ENCODE measurements at places on chromosomes 7 and 10. TPM values are rescaled to one million over a fixed set of nuclear protein-coding genes. Genes with fewer than 3 reads are reported as not detected.

DNA sequence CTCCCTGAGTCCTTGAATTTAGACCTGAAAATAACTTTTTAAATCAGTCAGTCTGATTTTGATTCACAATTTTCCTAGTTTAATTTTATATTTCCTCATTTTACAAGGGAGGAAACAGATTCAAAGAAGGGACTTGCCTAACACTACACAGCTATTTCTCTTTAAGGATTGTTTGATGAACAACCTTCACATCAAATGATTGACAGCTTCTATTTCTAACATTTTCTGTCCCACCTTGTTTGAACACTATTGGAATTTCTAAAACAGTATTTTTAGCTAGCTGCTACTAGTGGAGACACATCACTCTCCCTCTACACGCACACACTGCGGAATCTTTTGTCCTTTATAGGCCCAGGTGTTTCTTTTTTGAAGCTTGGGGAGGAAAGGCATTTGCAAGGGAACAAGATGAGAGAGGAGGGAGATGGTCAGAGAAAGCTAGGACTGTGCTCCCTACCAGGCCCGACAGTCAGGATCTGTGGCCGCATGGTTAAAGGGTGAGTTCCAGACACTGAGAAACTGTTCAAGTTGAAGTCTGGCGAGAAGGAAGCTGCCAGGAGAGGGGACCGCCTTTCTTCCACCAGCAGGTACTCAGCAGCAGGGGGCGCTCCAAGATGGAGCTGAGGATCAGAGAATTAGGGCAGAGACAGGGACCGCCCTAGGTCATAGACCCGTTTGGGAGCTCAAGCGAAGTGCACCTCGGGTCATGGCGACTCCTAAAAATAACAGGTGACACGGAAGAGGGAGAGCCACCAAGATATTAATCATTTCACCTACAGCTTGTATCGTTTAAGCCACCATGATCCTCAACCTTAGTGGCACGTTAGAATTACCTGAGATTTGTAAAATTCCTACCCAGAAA lies 49.7 kb downstream of the DNAJC12 start:
- peak; percentile 66 for DNase-seq

DNA sequence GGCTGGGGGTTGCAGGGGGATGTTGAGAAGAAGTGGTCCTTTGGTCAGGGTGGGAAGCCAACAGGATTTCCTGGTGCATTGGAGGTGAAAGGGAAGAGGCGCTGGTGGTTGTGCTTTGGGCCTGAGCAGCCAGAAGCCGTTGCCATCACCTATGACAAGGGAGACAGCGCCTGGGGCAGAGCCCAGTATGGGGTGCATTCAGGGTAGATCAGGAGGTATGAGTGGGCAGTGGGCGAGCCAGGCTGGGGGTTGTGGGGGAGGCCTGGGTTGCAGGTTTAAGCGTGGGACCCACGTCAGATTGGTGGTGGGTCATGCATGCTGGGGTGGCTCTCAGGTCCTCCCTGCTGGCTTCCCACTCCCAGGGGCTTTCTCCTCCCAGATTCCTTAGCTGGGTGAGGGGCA lies 6.3 kb upstream of the PILRB start:
- DNase-seq, result no peak

DNA sequence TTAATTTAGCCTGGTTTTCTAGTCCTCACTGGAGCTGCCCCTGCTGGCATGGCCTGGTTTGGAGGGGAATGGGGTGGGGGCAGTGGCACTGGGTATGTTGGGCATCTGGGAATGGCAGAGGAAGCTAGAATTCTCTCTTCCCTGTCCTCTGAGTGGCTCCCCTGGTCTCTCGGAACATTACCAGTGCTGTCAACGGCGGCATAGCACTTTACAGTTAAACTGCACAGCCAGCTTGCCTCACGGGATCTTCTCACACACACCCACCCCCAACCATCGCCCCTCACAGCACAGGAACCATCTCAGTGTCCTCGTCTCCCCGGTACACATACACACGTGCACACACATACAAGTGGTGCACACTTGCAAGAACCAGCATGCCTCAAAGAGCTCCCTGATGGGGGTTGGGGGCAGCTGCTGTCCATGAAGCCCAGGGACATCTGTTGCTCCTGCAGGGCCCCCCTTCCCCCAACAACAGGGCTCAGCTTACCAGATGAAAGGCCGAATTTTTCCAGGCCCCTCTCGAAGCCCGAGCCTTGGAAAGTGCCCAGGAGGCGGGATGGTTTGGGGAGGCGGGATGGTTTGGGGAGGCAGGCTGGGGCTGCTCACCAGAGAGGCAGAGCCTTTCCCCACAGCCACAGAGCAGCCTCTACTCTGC lies 41.0 kb downstream of the TSPAN15 start:
- DNase-seq, result no peak

GRCh38 chr10:122995936-122996335 lies 12.7 kb downstream of the IKZF5 start:
- DNase-seq, result no peak

GRCh38 chr10:5285186-5285585 lies 79.6 kb upstream of the UCN3 start:
- DNase-seq, result no peak

- no peak for DNase-seq
Measured at GRCh38 chr10:87771871-87772500, 46.0 kb downstream of the ATAD1 start.

GRCh38 chr7:131931370-131931769 lies 374.9 kb upstream of the PODXL start:
- DNase-seq, result no peak

- DNase-seq, result no peak
Measured at GRCh38 chr10:44279426-44280126, 105.3 kb downstream of the CXCL12 start.

DNA sequence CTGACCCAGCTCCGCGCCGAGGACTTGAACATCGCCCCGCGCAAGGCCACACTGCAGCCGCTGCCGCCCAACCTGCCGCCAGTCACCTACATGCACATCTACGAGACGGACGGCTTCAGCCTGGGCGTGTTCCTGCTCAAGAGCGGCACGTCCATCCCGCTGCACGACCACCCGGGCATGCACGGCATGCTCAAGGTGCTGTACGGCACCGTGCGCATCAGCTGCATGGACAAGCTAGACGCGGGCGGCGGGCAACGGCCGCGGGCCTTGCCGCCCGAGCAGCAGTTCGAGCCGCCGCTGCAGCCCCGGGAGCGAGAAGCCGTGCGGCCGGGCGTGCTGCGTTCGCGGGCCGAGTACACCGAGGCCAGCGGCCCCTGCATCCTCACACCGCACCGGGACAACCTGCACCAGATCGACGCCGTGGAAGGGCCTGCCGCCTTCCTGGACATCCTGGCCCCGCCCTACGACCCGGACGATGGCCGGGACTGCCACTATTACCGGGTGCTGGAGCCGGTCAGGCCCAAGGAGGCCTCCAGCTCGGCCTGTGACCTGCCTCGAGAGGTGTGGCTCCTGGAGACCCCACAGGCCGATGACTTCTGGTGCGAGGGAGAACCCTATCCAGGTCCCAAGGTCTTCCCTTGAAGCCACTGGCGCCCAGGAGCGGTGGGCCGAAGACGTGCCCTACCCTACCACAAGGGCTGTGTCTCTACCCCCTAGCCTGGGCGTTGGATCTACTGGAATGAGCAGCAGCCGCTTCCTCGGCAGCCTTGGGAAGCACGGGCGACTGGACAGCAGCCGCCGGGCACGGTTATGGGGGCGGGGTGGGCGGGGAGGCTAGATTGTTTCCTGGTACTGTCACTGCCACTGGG lies 945 bp downstream of the ADO start:
- DNase-seq, result no peak

- DNase-seq, result no peak
Measured at GRCh38 chr7:69599955-69600709, 1.9 kb downstream of the AUTS2 start.

DNA sequence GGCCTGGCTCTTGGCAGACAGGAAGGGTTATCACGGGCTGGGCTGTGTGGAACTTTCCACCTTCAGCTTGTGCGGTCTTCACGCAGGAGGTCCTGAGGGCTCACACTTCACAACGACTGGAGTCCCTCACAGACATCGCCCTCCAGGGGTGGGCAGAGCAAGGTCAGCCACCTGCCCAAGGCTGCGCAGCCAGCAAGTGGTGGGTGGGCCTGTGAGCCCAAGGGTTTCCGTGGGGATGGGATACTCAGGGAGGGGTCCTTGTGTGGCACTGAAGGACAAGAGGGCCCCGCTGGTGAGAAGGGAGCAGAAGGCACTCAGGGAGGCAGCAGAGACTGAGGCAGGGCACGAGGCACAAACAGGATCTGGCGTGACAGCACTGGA lies 22.0 kb downstream of the PDIA4 start:
- DNase-seq, result no peak

- DNase-seq, result no peak
Measured at GRCh38 chr7:125484755-125485154, 555.1 kb upstream of the POT1 start.

GRCh38 chr10:12077580-12078180 lies 8.9 kb downstream of the DHTKD1 start:
- no peak for DNase-seq

GRCh38 chr10:96616961-96617360 lies 30.1 kb upstream of the TM9SF3 start:
- no peak for DNase-seq

DNA sequence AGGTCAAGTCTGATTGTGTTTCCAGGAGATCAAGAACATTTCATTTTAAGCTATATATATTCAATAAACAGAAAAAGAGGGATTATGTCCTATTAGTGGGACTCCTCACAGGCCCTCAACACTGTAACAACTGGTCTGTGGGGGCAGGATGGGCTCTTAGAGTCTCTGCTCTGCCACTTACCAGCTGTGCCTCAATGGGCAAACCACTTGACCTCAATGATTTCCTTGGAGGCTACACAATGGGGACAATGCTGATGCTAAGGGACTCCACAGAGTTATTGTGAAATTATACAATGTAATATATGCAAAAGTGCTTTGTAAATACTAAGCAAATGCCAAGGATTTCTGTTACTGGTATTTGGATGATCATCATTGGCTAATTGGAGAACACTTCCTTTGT lies 33.2 kb upstream of the MXI1 start:
- no peak for DNase-seq

DNA sequence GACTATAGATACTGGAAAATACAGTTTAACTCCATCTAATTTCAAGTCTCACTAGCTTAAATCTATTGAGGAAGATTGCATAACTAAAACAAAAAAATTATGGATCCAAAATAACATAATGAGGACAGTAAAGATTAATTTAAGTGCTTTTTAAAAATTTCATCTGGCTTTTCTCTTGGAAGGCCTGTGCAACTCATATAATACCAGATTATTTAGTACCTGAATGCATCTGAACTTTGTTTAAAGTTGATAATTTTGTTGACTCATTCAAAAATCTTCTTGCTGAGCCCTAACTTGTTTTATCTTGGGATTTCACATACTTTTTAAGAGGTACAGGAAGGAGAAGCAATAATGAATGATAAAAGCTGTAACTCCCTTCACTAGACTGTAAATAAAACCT lies 146.5 kb downstream of the CSTF2T start:
- no peak for DNase-seq

SHOC2 gene
- total RNA-seq, result 54.0 TPM

PIP gene
- total RNA-seq, result not detected

FBXO24 gene
- 1.3 TPM for total RNA-seq

SLC13A4 gene
- not detected for total RNA-seq

NOS3 gene
- 4.9 TPM for total RNA-seq

ACBD7 gene
- total RNA-seq, result 0.35 TPM

CLCN1 gene
- total RNA-seq, result not detected

PWWP2B gene
- total RNA-seq, result 15.3 TPM

SUN3 gene
- total RNA-seq, result not detected

SGCE gene
- 0.58 TPM for total RNA-seq

Data from T-cell (primary cell).